ENCODE measurements at places on chromosomes 2 and 18.

DNA sequence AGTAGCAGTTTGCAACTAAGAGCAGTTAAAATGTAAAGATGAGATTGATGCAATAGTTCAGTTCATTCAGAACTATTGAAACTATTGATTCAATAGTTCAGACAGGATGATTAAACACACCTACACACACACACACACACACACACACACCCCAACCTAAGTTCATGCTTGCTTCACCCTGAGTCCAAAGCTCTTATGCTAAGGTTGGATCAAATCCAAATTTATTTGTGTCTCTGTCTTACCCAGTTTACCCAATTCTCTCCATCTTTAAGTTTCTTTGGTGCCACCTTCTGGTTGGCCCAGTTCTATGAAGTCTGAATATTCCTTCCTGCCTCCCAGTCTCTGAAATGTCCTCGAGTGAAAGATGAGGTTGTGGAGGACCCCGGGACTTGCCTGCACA, 5.1 kb downstream of the SERPINB8 start:
- no peak for DNase-seq

GRCh38 chr2:237222178-237222577, 136.5 kb downstream of the COPS8 start:
- DNase-seq, result no peak

DNA sequence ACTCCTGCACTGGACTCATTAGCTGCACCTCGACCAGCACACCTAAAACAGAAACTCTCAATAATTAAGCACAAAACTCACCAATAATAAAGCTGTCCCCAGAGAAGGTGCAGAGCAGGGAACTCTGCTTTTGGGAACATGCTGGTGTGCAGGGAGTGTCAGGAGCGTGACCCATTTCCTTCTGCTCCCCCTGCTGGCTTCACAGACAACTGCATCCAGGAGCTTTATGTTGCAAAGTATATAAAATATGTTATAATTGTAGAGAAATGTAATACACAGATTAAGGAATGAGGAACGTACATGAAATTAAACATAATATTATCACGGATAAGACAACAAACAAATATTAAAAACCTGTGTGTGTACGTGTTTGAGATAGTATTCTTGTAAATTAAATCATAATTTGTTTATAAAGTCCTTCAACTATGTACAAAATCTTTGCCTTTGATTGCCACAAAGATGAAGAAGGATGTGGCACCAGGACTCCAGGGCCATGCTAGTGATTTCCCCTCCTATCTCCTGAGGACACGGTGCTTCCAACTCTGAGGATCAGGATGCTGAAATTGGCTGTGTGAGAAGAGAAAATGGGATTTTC, 68.6 kb upstream of the MAL start:
- no peak for DNase-seq

DNA sequence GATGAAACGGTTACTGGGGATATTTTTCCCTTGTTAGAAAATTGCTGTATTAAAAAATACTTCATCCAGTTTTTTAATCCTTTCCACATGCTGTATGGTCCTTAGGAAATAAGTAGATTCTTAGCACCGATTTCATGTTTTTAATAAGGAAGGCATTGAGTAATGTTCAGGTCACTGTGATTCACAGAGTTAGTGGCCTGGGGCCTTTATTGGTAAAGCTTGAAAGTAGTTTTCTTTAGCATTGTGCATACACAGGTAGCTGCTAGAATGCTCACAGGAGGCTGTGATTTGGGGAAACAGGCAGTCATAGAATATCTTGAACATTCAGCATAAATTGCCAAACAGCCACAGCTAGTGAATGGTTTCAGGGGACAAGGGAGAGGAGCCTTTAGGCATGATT, 79.8 kb downstream of the XRCC5 start:
- no peak for DNase-seq

DNA sequence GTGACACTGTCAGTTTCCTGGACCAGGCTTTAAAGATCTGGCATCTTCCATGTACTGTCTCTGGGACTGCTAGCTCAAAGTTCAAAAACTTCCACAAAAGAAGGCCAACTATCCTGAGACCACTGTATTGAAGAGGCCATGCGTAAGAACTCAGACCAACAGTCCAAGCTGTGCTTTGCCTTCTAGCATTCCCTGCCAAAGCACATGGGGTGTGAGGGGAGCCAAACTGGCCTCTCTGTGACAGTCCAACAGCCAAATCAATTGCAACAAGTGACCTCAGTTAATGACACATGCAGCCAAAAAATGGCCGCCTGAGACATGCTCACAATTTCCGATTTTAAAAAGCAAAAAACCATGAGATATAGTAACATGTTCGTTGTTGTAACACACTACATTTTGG, 160.3 kb upstream of the CDH19 start:
- DNase-seq, result no peak

DNA sequence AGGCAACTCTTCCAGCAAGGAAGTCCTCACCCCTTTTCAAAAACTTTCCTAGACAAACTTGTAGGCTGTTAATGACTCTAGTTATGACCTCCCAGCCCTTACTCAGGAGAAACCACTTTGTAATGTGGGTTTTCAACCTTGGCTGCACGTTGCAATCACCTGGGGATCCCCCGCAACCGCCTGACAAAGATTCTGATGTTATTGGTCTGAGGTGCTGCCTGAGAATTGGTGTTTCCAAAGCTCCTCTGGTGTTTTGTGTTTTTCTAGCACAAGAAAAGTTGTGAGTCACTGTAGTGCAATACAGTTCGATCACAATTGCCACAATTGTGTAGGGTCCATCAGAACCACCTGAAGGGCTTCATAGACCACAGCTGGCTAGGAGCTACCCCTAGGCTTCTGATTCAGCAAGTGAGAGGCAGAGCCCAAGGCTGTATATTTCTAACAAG, 121.6 kb downstream of the SP100 start:
- no peak for DNase-seq

GRCh38 chr2:14140009-14140550, 492.4 kb upstream of the LRATD1 start:
- DNase-seq, result no peak

DNA sequence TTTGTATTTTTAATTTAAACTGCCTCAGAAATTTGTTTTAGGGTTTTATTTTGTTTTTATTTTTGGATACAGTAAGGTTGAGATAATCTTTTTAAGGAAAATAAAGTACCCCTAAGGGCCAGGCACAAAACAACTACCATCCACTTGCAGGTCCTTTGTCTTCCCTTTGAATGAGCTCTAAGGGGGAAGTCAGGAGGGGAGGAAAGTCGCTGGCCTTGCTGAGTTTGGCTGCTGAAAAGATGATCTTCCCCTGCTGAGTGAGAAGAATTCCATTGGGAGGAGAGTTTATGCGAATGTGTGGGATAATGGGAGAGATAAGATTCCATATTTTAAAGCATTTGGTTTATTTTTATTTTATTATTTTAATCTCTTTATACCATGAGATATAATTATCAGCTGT, 100.7 kb downstream of the ARHGAP15 start:
- no peak for DNase-seq

DNA sequence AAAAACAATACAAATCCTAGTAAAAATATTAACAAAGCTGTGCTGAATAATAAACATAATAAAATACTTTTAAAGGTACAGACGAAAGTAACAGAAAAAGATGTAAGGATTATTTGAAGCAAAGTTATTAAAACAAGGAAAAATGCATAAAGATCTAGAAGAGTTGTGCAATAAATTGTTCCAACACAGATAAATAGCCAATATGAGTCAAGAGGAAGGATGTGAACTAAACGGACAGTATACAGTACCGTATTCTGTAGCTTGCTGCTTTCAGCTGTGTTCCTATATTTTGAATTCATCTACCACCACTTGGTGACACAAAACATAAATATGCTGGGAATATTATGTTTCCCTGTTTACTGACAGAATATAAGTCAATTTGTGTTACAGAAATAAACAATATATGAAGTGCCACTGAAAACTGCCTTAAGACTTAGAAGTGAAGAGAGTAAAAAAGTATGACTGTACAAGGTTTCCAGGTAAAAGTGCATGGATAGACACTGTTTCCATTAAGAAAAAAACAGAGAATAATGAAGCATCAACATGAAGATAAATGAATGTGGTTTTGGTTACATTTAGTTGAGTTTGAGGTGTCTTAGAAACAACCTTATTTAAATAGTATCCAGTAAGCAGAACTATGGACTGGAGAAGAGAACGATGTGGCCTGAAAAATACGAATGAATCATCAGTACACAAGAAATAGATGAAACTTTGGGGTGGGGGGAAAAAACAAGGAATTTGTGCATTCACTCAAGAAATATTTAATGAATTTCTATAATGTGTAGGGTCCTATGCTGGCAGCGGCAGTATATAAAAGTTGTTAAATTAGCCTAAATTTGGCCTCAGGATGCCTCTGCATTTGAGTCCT, 13.1 kb downstream of the PPP3R1 start:
- DNase-seq, result no peak

DNA sequence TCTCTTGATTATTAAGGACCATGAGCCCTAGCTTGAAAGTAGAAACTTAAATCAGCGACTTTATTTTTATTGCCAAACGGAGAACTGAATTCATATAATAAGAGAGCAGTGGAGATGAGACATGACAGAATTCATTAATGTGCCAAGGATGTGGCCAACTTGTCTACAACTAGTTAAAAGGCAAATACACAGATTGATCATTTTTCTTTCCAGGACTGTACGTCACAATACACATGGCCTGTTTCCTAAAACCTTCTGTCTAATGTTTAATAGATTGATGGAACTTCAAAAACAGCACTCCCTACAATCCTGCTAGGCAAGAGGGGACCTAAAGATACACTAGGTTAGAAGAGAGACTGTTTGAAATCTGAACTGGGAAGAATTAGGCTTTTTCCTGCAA, 647.8 kb downstream of the SATB2 start:
- no peak for DNase-seq

DNA sequence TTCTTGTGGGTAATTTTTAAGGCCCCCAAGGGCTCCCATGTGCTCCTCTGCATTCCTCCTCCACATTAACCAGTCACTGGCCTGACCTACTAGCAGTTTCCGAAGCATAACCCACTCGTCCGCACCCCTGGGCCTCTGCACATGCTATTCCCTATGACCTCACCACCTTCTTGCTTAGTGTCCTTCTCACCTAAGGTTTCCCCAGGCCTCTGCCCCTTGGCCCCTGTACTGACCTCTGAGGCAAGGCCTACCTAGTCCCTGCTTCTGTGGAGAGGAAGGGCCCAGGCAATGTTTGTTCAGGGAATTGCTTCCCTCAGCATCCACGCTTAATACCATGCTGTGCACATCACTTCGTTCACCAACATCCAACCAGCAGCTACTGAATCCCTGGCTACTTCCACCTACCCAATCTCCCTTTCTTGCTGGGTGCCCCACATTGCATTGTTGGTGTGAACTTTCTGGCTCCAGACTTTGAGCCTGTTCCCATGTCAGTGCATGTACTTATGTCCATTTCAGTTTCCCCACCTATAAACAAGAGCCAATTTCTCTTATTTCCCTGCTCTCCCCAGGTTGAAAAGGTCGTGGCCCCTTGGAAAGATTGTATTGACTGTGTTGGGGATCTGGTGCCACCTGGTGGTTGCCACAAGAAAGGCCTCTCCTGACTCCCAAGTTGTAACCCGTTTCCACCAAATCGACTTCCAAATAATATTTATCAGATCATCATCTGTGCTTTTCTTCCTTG, 19.2 kb upstream of the TMEM177 start:
- DNase-seq, result no peak

GRCh38 chr2:1625281-1626001, 118.9 kb downstream of the PXDN start:
- no peak for DNase-seq

DNA sequence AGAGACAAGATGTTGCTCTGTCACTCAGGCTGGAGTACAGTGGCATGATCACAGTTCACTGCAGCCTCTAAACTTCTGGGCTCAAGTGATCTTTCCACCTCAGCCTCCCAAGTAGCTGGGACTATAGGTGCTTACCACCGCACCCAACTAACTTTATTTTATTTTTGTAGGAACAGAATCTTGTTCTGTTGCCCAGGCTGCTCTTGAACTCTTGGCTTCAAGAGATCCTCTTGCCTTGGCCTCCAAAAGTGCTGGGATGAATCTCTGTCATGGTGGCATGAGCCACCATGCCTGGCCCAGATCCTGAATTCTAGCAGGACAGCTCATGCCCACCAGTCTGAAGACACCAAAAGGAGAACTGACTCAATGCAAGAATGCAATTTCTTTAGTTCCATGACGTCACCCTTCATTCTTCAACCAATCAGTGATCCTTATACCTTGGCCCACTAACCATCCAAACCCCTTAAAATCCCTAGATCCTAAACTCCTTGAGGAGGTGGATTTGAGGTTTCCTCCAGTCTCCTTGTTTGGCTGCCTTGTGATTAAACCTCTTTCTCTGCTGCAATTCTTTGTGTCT, 25.6 kb upstream of the CXXC1 start:
- DNase-seq, result no peak

GRCh38 chr18:23992089-23992940, 22.2 kb upstream of the TTC39C start:
- DNase-seq, result no peak

DNA sequence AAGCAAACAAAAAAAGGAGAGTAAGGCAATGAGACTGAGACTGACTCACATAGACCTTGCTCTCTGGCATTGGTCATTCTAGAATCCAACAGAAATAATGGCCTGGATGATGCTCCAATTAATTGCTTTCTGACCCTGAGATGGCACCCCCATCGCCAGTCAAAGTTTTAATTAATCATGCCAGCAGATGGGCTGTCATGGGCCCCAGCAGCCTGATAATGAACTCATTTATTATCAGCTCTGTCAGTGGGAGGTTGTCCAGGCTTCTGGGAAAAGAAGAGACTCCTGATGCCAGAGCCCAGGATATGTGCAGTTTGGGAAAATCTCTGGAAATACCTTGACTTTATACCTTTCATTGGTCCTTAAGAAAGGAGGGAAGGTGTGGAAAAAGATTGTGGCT, 115.2 kb downstream of the XRCC5 start:
- DNase-seq, result no peak

- no peak for DNase-seq
Measured at GRCh38 chr2:222439692-222440091, 15.3 kb downstream of the SGPP2 start.

DNA sequence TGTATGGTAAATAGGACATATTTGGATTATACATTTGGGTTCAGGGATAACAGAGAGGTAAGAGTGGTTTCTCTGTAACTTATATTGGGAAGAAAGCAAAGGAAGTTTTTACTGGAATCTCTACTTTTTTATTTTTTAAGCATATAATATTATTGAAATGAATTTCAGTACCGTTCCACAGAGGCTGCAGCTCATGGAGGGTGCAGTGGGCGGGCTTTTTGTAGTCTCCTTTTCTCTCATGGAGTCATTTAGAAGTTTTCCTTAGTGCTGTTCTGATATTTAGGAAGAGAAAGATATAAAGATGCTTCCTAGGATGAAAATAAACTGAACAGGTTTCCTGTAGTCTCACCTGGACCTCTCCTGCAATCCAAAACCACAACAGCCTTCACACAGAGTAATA, 1153.3 kb upstream of the TMEFF2 start:
- DNase-seq, result no peak

- no peak for DNase-seq
Measured at GRCh38 chr2:150674283-150674682, 186.8 kb upstream of the RND3 start.
